Naive B cell (primary cell): ENCODE measurements at places on chromosomes 4 and X. TPM values are rescaled to one million over a fixed set of nuclear protein-coding genes. Genes with fewer than 3 reads are reported as not detected.

DNA sequence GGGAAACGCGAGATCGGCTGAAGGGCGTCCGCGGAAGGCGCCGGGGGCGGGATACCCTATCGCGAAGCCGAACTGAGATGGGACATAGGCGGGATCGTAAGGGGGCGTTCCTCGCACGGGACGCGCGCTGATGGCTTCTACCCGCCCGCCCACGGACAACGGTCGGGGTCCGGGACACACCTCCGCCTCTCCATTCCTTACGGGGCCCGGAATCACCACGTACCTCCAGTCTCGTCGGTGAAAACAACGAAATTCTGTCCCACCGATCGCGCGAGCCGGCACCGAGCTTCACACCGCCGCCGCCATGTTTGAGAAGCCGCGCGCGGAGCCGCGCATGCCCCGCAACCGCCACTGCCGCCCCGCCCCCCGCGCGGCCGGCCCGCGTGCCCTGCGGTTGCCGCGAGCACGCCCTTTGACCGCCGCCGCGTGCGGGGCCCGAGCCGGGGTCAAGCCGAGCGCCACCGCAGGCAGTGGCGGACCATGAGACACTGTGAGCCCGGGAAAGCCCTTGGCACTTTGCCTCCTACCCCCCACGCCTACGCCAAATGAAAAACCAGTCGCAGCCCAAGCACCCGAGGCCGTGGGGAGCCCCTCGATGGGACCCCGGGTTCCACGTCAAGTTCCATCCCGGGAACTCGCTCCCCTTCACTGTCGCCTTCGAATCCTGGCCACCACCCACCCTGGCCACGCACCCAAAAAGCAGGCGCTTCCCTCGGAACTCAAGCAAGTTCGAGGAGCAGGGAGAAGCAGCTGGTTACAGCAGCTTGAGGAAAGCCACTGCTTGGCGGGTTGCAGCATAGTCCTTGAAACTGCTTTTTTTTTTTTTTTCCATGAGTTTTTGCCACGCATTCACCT lies at the start of gene SCML2:
TSS of gene SCML2 (minus strand) at position 320 of the 855 bp plus-strand sequence. CDS start 20,617 bp downstream, outside the sequence.
- no peaks in the 10 kb centered on the region for H3K27me3 ChIP-seq
- peaks cover 5% of the 10 kb centered on the region for H3K4me1 ChIP-seq
- peak within 1 kb of the TSS; percentile 76 for H3K27ac ChIP-seq
- peak; percentile 36 for DNase-seq
- peak within 1 kb of the TSS; percentile 85 for H3K4me3 ChIP-seq

GRCh38 chr4:140710908-140711622 lies 45.1 kb downstream of the TBC1D9 start:
- peak overlapping the region; percentile 67 for H3K27ac ChIP-seq
- peaks cover 12% of the 10 kb centered on the region for H3K36me3 ChIP-seq
- peaks cover 59% of the 10 kb centered on the region for H3K4me1 ChIP-seq

DNA sequence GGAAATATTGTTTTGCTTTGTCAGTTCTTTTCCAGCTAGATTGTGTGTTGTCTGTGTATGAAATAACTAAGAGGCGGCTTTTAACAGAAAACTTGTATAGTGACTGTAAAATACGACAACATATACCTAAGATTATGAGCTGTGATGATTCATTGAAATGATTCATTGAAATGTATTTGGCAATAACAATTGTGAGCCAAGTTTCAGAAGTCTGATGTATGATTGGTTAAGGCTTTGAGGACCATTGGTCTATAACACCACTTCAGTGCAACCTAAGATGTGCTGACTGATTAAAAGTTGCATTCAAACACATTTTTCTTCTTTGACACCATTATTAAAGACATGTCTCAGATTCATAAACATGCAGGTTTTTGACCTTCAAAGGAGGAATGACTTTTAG lies 76.6 kb downstream of the PTPN13 start:
- no peaks in the 10 kb centered on the region for H3K27me3 ChIP-seq
- DNase-seq, result no peak
- no peak overlapping the region for H3K4me3 ChIP-seq

DNA sequence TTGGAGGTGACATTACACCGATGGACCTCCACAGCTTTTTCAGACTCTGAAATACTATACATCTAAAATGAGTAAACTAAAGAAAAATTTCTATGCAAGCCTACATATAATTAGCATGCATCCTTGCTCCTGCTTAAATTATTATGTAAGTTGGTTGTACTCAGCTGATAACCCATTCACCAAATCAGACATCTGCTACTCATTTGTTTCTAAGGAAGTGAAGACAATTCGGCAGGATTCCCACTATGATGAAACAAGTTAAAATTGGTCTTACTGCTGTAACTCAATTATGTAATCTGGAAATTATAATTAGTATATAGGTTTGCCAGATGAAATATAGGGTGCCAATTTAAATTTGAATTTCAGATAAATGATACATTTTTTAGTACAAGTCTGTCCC lies 59.5 kb upstream of the FGF13 start:
- H3K27ac ChIP-seq, result no peak overlapping the region
- H3K4me1 ChIP-seq, result no peaks in the 10 kb centered on the region
- no peak for DNase-seq
- H3K36me3 ChIP-seq, result no peaks in the 10 kb centered on the region
- H3K27me3 ChIP-seq, result peaks cover 7% of the 10 kb centered on the region
- no peak overlapping the region for H3K4me3 ChIP-seq

GRCh38 chr4:7790999-7791398 lies 148.7 kb downstream of the AFAP1 start:
- H3K4me1 ChIP-seq, result peaks cover 3% of the 10 kb centered on the region
- DNase-seq, result no peak
- no peaks in the 10 kb centered on the region for H3K36me3 ChIP-seq
- no peak overlapping the region for H3K4me3 ChIP-seq

DNA sequence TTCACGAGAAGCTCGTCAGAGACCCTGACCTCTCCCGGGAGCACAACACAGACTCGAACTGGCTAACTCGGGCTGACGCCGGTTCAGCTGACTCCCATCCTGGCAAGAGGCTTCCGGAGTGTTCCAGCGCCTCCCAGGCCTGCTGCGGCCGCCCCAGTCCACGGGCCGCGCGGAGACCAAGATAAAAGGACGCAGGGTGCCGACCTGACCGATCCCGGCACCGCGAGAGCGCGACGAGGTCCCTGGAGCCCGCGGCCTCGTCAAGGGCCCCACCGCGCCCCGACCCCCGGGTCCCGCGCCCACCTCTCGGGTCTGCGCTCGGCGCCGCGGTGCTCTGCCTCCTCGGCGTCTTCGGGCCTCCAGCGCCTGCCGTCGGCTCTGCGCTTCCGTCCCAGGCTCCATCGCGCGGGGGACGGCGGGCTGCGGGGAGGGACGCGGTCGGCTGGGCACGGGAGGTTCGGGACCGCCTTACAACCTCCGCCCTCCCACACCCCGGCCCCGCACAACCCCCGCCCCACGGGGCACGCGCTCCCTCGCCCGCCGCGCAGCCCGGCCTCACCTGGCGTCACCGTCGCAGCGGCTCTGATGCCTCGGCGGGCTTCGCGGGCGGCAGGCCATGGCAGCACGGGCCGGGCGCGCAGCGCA lies 426 bp downstream of the SLBP start:
- H3K4me1 ChIP-seq, result peaks cover 47% of the 10 kb centered on the region
- H3K4me3 ChIP-seq, result peak overlapping the region; percentile 92
- peak; percentile 19 for DNase-seq

- DNase-seq, result no peak
- no peaks in the 10 kb centered on the region for H3K4me1 ChIP-seq
- peaks cover 15% of the 10 kb centered on the region for H3K27me3 ChIP-seq
Measured at GRCh38 chr4:154584259-154584658, 6.3 kb downstream of the FGA start.

- no peak overlapping the region for H3K4me3 ChIP-seq
- peaks cover 11% of the 10 kb centered on the region for H3K4me1 ChIP-seq
- no peak for DNase-seq
- H3K27me3 ChIP-seq, result peaks cover 7% of the 10 kb centered on the region
- H3K27ac ChIP-seq, result no peak overlapping the region
- peaks cover 8% of the 10 kb centered on the region for H3K36me3 ChIP-seq
Measured at GRCh38 chr4:140105436-140105835, 48.5 kb downstream of the MAML3 start.

- H3K27ac ChIP-seq, result no peak overlapping the region
- H3K4me1 ChIP-seq, result peaks cover 35% of the 10 kb centered on the region
- no peaks in the 10 kb centered on the region for H3K36me3 ChIP-seq
- H3K4me3 ChIP-seq, result peak overlapping the region; percentile 86
- DNase-seq, result peak; percentile 8
Measured at GRCh38 chr4:42397635-42398170, 415 bp downstream of the SHISA3 start.

- H3K27me3 ChIP-seq, result peaks cover 31% of the 10 kb centered on the region
- no peak overlapping the region for H3K27ac ChIP-seq
- no peaks in the 10 kb centered on the region for H3K36me3 ChIP-seq
- H3K4me3 ChIP-seq, result peak overlapping the region; percentile 27
- DNase-seq, result no peak
Measured at GRCh38 chr4:186726426-186727168, 2.9 kb upstream of the FAT1 start.

DNA sequence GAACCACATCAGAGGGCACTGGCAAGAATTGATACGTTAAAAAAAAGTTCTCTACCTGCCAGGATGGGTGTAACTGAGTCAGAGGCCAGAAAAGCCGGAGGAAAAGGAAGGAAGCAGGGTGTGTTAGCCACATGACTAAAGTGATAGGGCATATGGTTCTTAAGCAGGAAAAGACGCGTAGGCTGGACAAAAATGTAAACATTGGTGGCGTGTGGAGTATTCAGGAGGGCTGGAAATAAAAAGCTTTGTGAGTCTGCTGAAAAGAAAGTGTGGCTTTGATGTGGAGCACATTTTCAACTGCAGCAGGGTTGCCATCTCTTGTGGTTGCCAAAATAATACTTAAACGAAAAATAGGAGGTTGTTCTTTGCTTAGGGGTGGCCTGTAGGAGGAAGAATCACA lies 186.5 kb upstream of the RPL34 start:
- H3K4me3 ChIP-seq, result no peak overlapping the region
- H3K36me3 ChIP-seq, result no peaks in the 10 kb centered on the region
- no peak for DNase-seq
- no peaks in the 10 kb centered on the region for H3K27me3 ChIP-seq
- H3K27ac ChIP-seq, result no peak overlapping the region

GRCh38 chrX:19156186-19156585 lies 33.9 kb upstream of the ADGRG2 start:
- peaks cover 3% of the 10 kb centered on the region for H3K27me3 ChIP-seq
- no peak overlapping the region for H3K27ac ChIP-seq
- H3K36me3 ChIP-seq, result no peaks in the 10 kb centered on the region
- H3K4me1 ChIP-seq, result no peaks in the 10 kb centered on the region

DNA sequence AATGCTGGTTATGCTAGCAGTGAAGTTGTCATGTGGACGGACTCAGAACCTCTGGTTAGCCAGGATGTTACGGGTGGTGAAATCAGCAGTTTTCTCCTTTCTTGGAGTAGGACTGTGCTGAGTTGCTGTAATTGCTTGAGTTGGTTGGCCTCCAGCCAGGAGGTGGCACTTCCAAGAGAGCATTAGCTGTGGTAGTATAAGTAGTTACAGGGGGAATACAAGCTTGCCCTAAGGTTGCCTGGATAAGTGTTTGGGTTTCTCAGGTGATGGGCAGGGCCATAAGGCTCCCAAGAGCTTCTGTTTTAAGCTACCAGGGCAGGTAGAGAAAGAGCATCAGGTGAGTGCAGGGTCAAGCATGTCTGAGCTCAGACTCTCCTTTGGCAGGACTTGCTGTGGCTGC lies 103.0 kb downstream of the ZNF518B start:
- H3K4me1 ChIP-seq, result no peaks in the 10 kb centered on the region
- DNase-seq, result no peak
- H3K27ac ChIP-seq, result no peak overlapping the region
- peaks cover 50% of the 10 kb centered on the region for H3K27me3 ChIP-seq
- no peak overlapping the region for H3K4me3 ChIP-seq

GRCh38 chr4:183448436-183448835 lies 4.0 kb downstream of the CDKN2AIP start:
- no peaks in the 10 kb centered on the region for H3K27me3 ChIP-seq
- DNase-seq, result no peak
- H3K27ac ChIP-seq, result peak overlapping the region; percentile 6
- peaks cover 5% of the 10 kb centered on the region for H3K36me3 ChIP-seq
- H3K4me1 ChIP-seq, result peaks cover 34% of the 10 kb centered on the region

DNA sequence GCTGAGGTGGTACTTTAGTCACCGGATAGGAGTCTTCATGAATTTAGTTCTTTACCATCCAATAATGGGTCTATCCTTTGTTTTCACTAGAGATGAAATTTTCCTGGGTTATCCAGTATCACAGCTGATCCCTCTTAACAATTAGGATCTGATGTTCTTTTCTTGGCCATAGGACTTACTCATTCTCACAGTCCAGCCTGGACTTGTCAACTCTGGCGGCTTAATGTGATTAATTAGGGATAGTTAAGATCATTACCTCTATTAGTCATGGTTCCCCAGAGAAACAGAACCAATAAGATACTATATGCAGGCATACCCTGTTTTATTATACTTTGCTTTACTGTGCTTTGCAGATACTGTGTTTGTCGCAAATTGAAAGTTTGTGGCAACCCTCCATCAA lies 272.7 kb upstream of the FAT4 start:
- H3K27ac ChIP-seq, result no peak overlapping the region
- no peaks in the 10 kb centered on the region for H3K27me3 ChIP-seq
- no peaks in the 10 kb centered on the region for H3K4me1 ChIP-seq
- no peaks in the 10 kb centered on the region for H3K36me3 ChIP-seq
- no peak for DNase-seq

The CAPN6 gene
- polyA plus RNA-seq, result not detected

The LNX1 gene
- polyA plus RNA-seq, result 0.09 TPM

The PCYT1B gene
- not detected for polyA plus RNA-seq

The DTHD1 gene
- not detected for polyA plus RNA-seq

The EFNB1 gene
- polyA plus RNA-seq, result 2.0 TPM

The SHROOM4 gene
- not detected for polyA plus RNA-seq

The CCDC120 gene
- polyA plus RNA-seq, result 0.72 TPM

The PLXNB3 gene
- 0.71 TPM for polyA plus RNA-seq

The FAM184B gene
- polyA plus RNA-seq, result not detected

The NOP14 gene
- polyA plus RNA-seq, result 10.8 TPM

The DDX53 gene
- not detected for polyA plus RNA-seq

The USP17L15 gene
- not detected for polyA plus RNA-seq

The CXorf51A gene
- polyA plus RNA-seq, result not detected

The MAGEA2 gene
- polyA plus RNA-seq, result not detected

The FAM156A gene
- 2.2 TPM for polyA plus RNA-seq

The DIAPH2 gene
- polyA plus RNA-seq, result 9.3 TPM
